CD4-positive, alpha-beta T cell (primary cell): ENCODE measurements at places on chromosomes 12 and 14.

DNA sequence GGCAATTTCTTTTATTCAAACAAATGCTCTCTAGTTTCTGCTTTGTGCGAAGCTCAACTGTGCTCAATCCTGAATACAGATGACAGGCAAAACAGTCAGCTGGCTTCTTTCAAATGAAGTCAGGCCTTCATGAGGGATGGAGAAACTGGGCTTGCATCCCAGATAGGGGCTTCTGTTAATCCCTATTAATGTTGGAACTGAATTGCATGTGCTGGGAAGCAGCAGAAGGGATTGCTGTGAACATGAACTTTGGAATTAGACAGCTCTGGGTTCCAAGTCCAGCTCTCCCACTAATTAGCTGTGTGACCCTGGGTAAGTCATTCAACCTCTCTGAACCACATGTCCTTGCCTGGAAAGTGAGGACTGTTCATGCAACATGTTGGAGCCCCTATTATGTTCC lies 21.1 kb upstream of the CORO1C start:
- H3K27ac ChIP-seq: no peak overlapping the region
- no peak for DNase-seq
- H3K36me3 ChIP-seq: no peaks in the 10 kb centered on the region
- H3K4me3 ChIP-seq: no peak overlapping the region
- no peaks in the 10 kb centered on the region for H3K4me1 ChIP-seq

- no peak overlapping the region for H3K27ac ChIP-seq
- H3K36me3 ChIP-seq: no peaks in the 10 kb centered on the region
- H3K27me3 ChIP-seq: no peaks in the 10 kb centered on the region
- DNase-seq: no peak
- no peaks in the 10 kb centered on the region for H3K4me1 ChIP-seq
Measured at GRCh38 chr12:59268295-59268809, 327.5 kb upstream of the SLC16A7 start.

DNA sequence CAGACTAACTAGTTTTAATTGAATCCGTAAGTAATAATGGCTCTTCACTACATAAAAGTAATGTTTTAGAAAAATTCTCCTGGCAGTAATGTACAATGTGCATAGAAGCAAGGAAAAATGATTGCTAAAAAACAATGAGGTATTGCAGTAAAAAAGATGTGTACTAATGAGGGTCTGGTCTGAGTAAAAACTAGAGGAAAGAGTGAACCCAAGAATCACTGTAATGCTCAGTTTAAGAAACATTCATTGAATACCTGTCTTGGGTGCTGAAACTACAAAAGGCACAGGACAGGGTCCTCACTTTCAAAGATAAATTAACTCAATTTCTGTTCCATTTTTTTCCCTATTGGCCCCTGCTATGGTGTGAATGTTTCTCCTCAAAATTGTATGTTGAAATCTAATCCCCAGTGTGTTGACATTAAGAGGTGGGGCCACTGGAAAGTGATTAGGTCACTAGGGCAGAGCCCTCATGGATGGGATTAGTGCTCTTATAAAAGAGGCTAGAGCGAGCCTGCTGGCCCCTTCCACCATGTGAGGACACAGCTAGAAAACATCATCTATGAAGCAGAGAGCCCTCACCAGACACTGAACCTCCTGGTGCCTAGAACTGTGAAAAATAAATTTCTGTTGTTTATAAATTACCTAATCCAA lies 51.6 kb downstream of the RPS6KA5 start:
- no peaks in the 10 kb centered on the region for H3K27me3 ChIP-seq
- peaks cover 13% of the 10 kb centered on the region for H3K4me1 ChIP-seq
- no peak overlapping the region for H3K27ac ChIP-seq
- no peak overlapping the region for H3K4me3 ChIP-seq

DNA sequence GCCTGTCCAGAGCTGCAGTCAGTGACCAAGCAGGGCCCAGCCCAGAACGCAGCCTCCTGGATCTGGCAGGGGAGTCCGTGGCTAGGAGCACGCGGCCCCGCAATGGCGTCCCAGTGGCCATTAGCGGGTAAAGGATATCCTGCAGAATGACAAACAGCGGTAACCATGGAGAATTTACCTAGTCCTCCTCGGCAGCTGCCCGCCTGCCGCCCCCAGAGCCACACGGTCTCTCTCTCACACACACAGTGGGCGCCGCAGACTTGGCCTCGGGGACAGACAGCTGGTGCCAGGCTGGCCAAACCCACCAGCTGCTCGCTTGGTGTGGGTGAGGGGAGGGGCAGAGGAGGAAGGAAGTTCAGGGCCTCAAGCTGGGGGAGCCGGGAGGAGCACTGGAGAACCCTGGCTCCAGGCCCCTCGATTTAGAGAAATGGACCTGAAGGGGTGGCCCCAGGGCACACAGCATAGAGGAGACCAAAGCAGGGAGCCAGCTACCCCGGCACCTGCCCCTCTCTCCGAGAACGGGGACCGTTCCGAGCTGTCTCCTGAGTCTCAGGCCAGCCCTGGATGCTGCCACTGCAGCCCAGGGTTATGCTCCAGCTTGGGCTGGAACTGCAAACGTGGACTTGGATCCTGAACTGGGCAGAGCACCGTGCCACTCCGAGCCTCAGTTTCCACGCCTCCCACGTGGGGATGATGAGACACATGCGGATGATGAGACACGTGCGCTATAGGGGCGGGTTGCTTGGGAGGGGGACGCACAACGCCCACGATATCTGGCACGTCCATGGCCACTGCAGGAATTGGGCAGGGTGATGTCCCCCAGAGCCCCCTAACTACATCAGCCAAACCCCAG lies 3.4 kb downstream of the CDK2AP1 start:
- H3K27me3 ChIP-seq: no peaks in the 10 kb centered on the region
- DNase-seq: no peak
- H3K4me1 ChIP-seq: peaks cover 38% of the 10 kb centered on the region
- H3K27ac ChIP-seq: no peak overlapping the region

DNA sequence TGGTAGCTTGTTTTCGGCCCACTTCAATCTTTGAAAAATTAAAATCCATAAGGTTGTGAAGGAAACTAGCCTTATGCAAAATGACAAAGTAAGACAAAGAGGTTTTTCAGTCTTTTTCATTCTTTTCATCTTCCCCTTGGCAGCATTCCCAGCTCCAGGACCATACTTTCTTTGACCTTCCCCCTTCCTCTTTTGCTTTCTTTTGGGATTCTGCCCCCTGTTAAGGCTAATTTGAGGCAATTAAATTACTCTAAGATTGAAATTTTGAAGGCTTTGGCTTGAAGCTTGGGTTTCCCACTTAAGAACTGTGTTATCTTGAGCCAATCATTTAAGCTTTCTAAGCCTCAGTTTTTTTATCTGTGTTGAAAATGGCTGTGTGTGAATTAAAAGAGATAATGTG lies 124.9 kb downstream of the DACT1 start:
- no peaks in the 10 kb centered on the region for H3K27me3 ChIP-seq
- no peaks in the 10 kb centered on the region for H3K36me3 ChIP-seq
- H3K27ac ChIP-seq: no peak overlapping the region
- no peak for DNase-seq

- peaks cover 6% of the 10 kb centered on the region for H3K4me1 ChIP-seq
- no peak overlapping the region for H3K4me3 ChIP-seq
- peaks cover 4% of the 10 kb centered on the region for H3K36me3 ChIP-seq
- no peak for DNase-seq
- no peaks in the 10 kb centered on the region for H3K27me3 ChIP-seq
Measured at GRCh38 chr12:123967121-123967586, 5.5 kb downstream of the CCDC92 start.

- no peak for DNase-seq
- no peak overlapping the region for H3K27ac ChIP-seq
- H3K36me3 ChIP-seq: no peaks in the 10 kb centered on the region
- H3K4me1 ChIP-seq: no peaks in the 10 kb centered on the region
Measured at GRCh38 chr12:118714500-118714899, 266.8 kb upstream of the SRRM4 start.

DNA sequence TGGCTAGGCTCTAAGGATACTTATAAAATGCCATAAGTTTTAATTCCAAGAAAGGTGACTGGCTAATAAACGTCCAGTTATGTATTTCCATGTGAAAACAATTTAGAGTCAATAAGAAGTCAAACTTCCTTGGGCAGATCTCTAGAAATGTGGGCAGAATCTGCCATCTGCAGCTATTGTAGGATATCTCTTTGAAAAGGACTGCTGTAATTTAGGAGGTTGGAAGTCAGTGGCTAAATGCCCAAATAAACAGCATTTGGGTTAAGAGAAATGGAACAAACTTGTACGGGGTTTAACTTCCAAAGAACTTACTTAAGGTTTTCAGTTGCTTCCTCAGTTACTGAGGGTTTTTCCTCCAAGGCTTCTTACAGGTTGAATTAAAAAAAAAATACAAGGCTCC lies 121.6 kb downstream of the FIGNL2 start:
- no peak overlapping the region for H3K4me3 ChIP-seq
- peaks cover under 1% of the 10 kb centered on the region for H3K4me1 ChIP-seq
- H3K27ac ChIP-seq: no peak overlapping the region
- no peaks in the 10 kb centered on the region for H3K36me3 ChIP-seq
- no peak for DNase-seq
- peaks cover 8% of the 10 kb centered on the region for H3K27me3 ChIP-seq

- H3K27me3 ChIP-seq: no peaks in the 10 kb centered on the region
- H3K36me3 ChIP-seq: no peaks in the 10 kb centered on the region
- no peak for DNase-seq
- peaks cover 12% of the 10 kb centered on the region for H3K4me1 ChIP-seq
- H3K4me3 ChIP-seq: no peak overlapping the region
Measured at GRCh38 chr14:58633831-58634230, 3.9 kb upstream of the DACT1 start.

- H3K36me3 ChIP-seq: no peaks in the 10 kb centered on the region
- DNase-seq: no peak
- H3K4me3 ChIP-seq: no peak overlapping the region
- no peak overlapping the region for H3K27ac ChIP-seq
Measured at GRCh38 chr12:11804130-11804529, 154.7 kb downstream of the ETV6 start.

GRCh38 chr12:125533434-125534029 lies 468.3 kb downstream of the AACS start:
- H3K27me3 ChIP-seq: peaks cover 6% of the 10 kb centered on the region
- H3K4me1 ChIP-seq: no peaks in the 10 kb centered on the region
- H3K4me3 ChIP-seq: no peak overlapping the region

- no peak for DNase-seq
- H3K36me3 ChIP-seq: no peaks in the 10 kb centered on the region
- H3K27ac ChIP-seq: no peak overlapping the region
- H3K4me3 ChIP-seq: no peak overlapping the region
Measured at GRCh38 chr12:90627180-90627896, 327.6 kb downstream of the CCER1 start.

DNA sequence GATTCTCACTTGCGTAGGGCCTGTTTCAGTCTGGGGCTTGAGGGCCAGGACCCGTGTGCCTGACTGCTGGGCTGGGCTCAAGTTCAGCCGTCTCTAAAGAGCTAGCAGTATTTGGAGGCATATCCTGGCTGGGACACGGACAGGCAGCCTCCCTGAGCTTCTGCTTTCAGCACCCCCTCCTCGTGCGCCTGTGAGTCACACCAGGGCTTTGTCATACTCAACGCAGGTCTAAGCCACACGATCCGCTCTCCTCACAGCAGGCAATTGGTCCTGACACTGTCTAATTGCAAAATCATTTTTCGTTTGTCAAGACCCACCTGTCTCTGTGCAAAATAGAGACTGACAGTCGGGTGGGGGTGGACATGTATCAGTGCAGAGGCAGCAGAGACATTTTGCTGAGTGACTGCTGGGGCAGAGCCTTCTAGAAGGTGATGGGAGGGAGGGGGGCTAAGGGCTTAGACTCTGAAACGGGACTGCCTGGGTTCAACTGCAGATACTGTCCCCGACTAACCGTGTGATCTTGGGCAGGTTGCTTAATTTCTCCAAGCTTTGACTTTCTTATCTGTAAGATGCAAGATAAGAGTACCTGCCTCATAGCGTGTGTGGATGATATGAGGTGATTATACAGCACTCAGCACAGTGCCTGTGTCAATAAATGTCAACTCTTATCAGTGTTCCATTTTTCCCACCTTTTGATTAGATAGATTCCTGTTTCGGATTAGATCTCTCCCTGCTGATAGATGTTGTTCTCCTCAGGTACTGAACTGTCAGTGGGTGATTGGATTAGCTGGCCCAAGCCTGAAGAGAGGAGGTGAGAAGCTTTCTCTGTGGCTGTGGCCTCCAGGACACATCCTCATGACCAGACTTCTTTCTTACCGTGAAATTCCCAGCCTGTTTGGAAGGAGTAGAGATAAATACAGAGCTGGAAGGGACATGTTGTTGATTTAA lies 53.1 kb downstream of the KCNA1 start:
- H3K4me1 ChIP-seq: no peaks in the 10 kb centered on the region
- DNase-seq: no peak
- H3K27ac ChIP-seq: no peak overlapping the region
- no peak overlapping the region for H3K4me3 ChIP-seq
- no peaks in the 10 kb centered on the region for H3K36me3 ChIP-seq

DNA sequence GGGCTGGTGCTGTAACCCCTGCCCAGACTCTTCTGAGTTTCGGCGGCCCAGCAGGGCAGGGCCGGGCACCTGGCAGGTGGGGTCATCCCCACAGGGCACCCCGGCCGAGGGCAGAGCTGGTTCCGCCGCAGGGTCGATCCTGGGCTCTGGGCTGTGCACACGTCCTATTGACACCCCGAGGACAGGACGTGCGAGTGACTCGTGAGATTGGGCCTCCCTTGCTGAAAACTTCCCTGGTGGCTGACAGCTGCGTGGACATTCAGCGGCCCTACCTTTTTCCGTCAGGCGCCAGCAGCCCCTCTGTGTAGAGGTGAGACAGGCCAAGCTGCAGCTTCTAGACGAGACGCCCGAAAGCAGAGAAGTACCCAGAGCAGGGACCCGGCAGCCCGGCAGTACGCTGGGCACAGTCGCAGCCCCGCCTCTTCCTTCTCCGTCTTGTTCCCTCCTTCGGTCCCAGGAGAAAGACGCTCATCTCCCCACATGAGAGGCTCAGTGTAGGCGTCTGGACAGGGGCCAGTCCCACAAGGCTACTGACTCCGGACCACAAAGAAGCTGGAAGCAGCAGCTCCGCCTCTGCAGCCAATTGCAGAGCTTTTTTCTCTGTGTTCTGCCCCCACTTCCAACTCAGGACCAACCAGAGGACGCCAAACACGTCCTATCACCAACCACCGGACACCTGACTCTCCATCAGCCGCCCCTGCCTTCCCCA lies at the start of gene LRCOL1:
Gene LRCOL1 (minus strand): TSS at position 532 of the 709 bp plus-strand sequence. CDS start 4,331 bp downstream, outside the sequence.
- no peak for DNase-seq
- H3K27me3 ChIP-seq: peaks cover 16% of the 10 kb centered on the region
- H3K27ac ChIP-seq: no peak within 1 kb of the TSS
- H3K4me1 ChIP-seq: peaks cover 13% of the 10 kb centered on the region

DNA sequence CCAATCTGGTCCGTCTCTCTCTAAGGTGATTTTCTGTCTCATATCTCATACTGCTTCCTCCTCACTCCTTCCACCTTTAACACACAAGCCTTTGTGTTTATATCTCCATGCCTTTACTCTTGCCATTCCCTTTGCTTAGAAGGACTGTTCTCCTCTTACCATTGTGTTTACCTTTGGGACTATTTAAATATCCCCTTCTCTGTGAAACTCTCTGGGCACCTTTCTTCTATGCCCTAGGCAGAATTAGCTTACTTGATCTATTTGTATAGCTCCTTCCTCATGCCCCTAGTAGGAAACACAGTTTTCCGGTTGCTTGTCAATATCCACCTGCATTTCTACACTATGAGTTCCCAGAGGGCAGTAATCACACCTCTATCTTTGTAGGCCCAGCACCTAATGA lies 3.9 kb upstream of the AMHR2 start:
- no peaks in the 10 kb centered on the region for H3K36me3 ChIP-seq
- H3K4me3 ChIP-seq: no peak overlapping the region
- H3K27me3 ChIP-seq: no peaks in the 10 kb centered on the region
- no peak overlapping the region for H3K27ac ChIP-seq

GRCh38 chr14:37843954-37844607 lies 248.7 kb downstream of the TTC6 start:
- no peak overlapping the region for H3K4me3 ChIP-seq
- H3K36me3 ChIP-seq: no peaks in the 10 kb centered on the region
- DNase-seq: no peak
- no peaks in the 10 kb centered on the region for H3K4me1 ChIP-seq
- H3K27ac ChIP-seq: no peak overlapping the region
